ENCODE measurements at places on chromosomes 2 and 18. TPM values are rescaled to one million over a fixed set of nuclear protein-coding genes. Genes with fewer than 3 reads are reported as not detected.
A peak's percentile ranks its signal among the peaks of the same experiment; 100 is the strongest.

DUSP11 gene
- total RNA-seq, result 29.4 TPM

DNA sequence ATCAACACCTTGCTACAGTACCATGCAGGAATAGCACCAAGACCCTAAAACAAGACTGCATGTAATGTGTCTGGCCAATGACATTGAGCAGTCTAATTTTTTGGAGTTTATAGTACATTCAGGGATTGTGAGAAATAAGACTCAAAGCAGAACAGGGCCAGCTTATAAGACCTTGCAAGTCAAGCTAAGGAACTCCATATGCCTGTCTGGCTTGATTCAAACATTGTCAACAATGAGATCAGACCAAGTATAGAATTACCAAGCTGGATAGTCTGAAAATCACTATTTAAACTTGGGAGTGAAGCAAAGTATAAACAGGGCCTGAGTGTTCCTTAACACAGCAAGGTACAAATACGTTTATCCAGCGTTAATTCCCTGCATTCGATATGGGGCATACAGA is 370.9 kb downstream of the CNTNAP5 start:
- no peak for DNase-seq
- H3K4me1 ChIP-seq, result no peaks in the 10 kb centered on the region
- no peak overlapping the region for H3K27ac ChIP-seq
- H3K36me3 ChIP-seq, result no peaks in the 10 kb centered on the region
- no peak overlapping the region for H3K4me3 ChIP-seq
- H3K27me3 ChIP-seq, result no peaks in the 10 kb centered on the region

PROC gene
- not detected for total RNA-seq

GRCh38 chr18:67151366-67151765 is 365.2 kb downstream of the DSEL start:
- no peaks in the 10 kb centered on the region for H3K36me3 ChIP-seq
- no peak overlapping the region for H3K4me3 ChIP-seq
- H3K27me3 ChIP-seq, result no peaks in the 10 kb centered on the region
- no peaks in the 10 kb centered on the region for H3K4me1 ChIP-seq
- H3K27ac ChIP-seq, result no peak overlapping the region

- H3K27me3 ChIP-seq, result peaks cover 27% of the 10 kb centered on the region
- H3K27ac ChIP-seq, result no peak overlapping the region
- DNase-seq, result no peak
- H3K4me1 ChIP-seq, result no peaks in the 10 kb centered on the region
- H3K4me3 ChIP-seq, result no peak overlapping the region
Measured at GRCh38 chr2:10005461-10006235, 37.7 kb upstream of the KLF11 start.

DNA sequence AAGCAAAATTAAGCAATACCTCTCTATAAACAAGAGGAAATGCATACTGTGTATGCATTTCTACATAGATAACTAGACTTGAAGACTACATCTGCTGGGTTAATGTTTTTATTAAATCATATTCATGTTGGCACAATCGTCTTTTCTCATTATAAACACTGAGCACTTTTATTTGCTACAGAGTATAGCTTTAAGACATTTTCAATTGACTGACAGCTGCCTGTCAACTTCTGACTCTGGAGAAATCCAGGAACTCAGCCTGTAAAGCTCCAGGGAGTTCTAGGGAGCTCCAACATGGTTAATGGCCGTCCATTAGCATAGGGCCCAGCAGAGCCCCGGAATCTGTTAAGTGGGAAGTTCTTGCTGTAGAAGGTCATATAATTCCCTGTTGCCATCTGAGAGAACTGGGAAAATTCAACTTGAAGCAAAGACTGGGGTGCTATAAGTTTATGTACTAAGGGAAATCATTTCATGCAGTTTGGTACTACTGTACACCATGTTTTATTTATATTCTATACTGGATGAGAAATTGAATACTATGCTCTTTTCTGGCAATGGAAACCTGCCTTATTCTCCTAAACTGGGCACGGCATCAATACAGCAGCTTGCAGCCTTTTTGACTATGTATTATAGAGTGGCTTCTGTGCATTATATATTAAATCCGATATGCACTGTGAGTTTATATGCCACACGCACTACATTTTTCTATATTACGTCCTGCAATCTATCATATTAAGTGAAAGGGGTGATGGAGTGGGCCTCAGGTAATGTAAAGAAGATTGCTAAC is 243.5 kb upstream of the ZNF521 start:
- H3K36me3 ChIP-seq, result no peaks in the 10 kb centered on the region
- no peaks in the 10 kb centered on the region for H3K4me1 ChIP-seq
- H3K27me3 ChIP-seq, result no peaks in the 10 kb centered on the region

- no peaks in the 10 kb centered on the region for H3K4me1 ChIP-seq
- DNase-seq, result no peak
- no peaks in the 10 kb centered on the region for H3K36me3 ChIP-seq
- H3K4me3 ChIP-seq, result no peak overlapping the region
- no peaks in the 10 kb centered on the region for H3K27me3 ChIP-seq
Measured at GRCh38 chr2:240300840-240301239, 134.6 kb upstream of the GPC1 start.

SLC19A3 gene
- not detected for total RNA-seq

SLC4A5 gene
- 4.3 TPM for total RNA-seq

GRCh38 chr2:53820711-53821110 is 33.9 kb downstream of the ERLEC1 start:
- peaks cover 18% of the 10 kb centered on the region for H3K36me3 ChIP-seq
- H3K27ac ChIP-seq, result no peak overlapping the region
- no peaks in the 10 kb centered on the region for H3K4me1 ChIP-seq
- H3K4me3 ChIP-seq, result no peak overlapping the region

CLIP4 gene
- 23.8 TPM for total RNA-seq

DNA sequence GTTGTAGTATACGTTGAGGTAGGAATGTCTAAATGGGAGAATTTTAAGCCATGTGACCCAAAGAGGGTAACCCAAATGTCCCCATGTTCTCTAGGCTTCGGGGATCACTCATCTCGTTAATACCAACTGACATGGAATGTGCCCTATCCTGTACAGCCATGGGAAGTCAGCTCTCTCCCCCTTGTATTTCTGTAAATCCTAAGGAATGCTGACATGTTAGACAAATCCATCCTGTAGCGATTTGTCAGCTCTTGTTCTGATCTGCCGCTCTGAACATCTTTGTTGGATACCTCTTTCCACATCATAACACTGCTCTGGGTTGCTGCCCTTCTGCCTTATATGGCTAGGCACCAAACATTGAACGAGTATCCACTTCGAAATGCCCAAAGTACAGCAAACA is 350.6 kb downstream of the RND3 start:
- H3K4me1 ChIP-seq, result no peaks in the 10 kb centered on the region
- no peaks in the 10 kb centered on the region for H3K27me3 ChIP-seq
- H3K27ac ChIP-seq, result no peak overlapping the region
- H3K36me3 ChIP-seq, result no peaks in the 10 kb centered on the region
- H3K4me3 ChIP-seq, result no peak overlapping the region
- DNase-seq, result no peak

GRCh38 chr2:10272464-10272863 is 30.2 kb upstream of the HPCAL1 start:
- no peak overlapping the region for H3K27ac ChIP-seq
- no peaks in the 10 kb centered on the region for H3K36me3 ChIP-seq
- no peak for DNase-seq
- H3K27me3 ChIP-seq, result no peaks in the 10 kb centered on the region
- H3K4me3 ChIP-seq, result no peak overlapping the region
- H3K4me1 ChIP-seq, result peaks cover 4% of the 10 kb centered on the region

NR4A2 gene
- total RNA-seq, result 1.7 TPM

IL1R1 gene
- total RNA-seq, result 1.3 TPM

DNA sequence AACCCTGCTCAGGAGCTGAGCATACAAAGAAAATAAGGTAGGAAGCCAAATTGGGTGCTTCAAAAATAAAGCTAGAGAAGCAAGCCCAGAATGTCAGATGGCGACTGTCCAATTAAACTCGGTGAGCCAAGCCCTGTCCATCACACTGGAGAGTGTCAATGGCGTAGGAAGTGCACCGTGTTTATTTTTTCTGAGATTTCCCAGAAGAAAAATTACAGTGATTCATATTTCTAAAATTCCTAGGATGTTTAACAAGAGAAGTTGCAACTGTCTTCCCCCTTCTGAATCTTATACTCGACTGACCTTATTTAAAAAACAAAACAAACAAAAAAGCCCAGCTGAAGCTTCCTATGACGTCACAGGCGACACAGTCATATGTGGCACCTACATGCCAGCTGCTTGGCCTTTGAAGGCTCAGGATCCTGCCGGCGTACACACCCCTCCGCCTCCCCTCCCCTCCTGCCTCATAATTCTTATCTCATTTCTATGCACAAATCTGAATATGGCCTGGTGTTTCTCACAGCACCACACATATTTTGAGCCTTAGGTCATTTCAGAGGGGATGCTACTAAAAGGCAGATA is 60.8 kb downstream of the MBP start:
- peak overlapping the region; percentile 99 for H3K27ac ChIP-seq
- no peaks in the 10 kb centered on the region for H3K27me3 ChIP-seq
- H3K4me3 ChIP-seq, result no peak overlapping the region
- peak; percentile 70 for DNase-seq
- H3K4me1 ChIP-seq, result peaks cover 94% of the 10 kb centered on the region

PSD4 gene
- 329 TPM for total RNA-seq

GRCh38 chr18:47898696-47899095 is 31.8 kb downstream of the SMAD2 start:
- H3K27ac ChIP-seq, result no peak overlapping the region
- H3K4me3 ChIP-seq, result no peak overlapping the region
- peaks cover 83% of the 10 kb centered on the region for H3K4me1 ChIP-seq
- peaks cover 74% of the 10 kb centered on the region for H3K36me3 ChIP-seq
- no peaks in the 10 kb centered on the region for H3K27me3 ChIP-seq

DNA sequence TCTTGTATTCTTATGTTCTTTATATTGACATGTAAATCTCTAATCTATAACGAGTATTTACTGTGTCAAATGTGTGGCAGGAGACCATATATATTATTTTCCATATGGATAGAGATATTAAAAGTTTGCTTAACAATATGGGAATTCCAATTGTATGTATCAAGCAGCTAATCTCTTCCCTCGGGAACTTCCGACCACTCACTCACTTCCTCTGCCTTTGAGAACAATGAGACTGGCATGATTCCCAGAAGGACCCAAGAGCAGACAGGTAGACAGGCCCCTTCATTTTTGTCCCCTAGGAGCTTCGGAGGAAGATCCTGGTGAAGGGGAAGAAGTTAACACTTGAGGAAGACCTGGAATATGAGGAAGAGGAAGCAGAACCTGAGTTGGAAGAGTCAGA is 24.1 kb downstream of the PLCD4 start:
- no peak overlapping the region for H3K27ac ChIP-seq
- no peak for DNase-seq
- H3K36me3 ChIP-seq, result peaks cover 8% of the 10 kb centered on the region
- no peaks in the 10 kb centered on the region for H3K4me1 ChIP-seq
- no peak overlapping the region for H3K4me3 ChIP-seq
- no peaks in the 10 kb centered on the region for H3K27me3 ChIP-seq

DNA sequence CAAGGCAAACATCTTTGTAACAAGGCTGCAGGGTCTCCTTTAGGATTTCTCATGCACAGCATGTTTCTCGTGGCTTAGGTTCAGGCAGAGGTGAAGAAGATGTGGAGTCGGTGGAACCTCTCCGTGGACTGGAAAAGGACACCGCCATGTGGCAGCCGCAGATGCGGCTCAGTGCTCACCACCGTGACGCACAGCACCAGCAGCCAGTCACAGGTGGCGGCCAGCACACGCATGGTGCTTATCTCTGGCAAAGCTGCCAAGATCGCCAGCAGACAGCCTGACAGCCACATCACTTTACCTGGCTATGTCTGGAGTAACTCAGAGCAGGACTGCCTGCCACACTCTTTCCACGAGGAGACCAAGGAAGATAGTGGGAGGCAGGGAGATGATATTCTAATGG is 86.6 kb downstream of the PTH2R start:
- H3K36me3 ChIP-seq, result no peaks in the 10 kb centered on the region
- H3K27me3 ChIP-seq, result no peaks in the 10 kb centered on the region
- H3K27ac ChIP-seq, result no peak overlapping the region
- H3K4me1 ChIP-seq, result no peaks in the 10 kb centered on the region

All from activated CD4-positive, alpha-beta T cell treated with anti-CD3 and anti-CD28 coated beads, Interleukin-2, amount 10 ng/mL, durations not matched to agents 7 days and 5 days (primary cell).